T1000 (cell line): ENCODE measurements at places on chromosomes 12 and 14.

DNA sequence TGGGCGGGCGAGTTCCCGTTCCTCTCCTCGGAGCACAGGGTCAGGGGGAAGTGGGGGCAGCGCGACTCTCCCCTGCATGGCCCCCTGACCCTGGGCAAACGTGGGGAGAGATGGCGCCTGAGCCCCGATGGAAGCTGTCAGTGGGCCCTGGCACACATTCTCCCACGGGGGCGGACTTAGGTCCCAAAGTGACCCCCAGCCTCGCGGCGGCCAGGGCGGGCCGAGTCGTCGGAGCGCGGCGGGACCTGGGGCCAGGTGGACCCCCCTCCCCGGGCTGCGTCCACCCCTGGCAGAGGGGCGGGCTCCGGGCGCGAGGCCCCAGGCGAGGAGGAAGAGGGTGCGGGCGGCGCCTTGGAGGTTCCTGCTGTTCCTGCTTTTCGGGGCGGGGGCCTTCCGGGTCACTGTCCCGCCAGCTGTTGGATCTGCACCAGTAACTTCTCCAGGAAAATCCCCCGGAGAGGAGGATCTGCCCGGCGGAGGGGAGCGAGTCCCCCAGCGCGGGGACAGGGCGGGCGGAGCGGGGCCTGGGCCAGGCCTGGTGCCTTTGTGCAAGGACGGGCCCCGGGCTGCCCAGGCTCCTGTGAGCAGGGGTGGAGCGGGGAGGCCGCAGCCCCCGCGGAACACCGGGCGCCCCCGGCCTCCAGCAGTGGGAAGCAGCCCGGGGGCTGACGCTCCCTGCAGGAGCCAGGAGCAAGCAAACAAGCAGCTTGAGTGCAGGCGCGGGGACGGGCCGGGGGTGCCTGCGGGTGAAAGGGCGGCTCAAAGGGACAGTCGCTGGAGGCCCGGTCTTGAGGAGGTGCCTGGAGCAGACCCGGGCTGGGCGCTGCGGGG lies 15.3 kb downstream of the TNFAIP2 start:
- DNase-seq = no peak

DNA sequence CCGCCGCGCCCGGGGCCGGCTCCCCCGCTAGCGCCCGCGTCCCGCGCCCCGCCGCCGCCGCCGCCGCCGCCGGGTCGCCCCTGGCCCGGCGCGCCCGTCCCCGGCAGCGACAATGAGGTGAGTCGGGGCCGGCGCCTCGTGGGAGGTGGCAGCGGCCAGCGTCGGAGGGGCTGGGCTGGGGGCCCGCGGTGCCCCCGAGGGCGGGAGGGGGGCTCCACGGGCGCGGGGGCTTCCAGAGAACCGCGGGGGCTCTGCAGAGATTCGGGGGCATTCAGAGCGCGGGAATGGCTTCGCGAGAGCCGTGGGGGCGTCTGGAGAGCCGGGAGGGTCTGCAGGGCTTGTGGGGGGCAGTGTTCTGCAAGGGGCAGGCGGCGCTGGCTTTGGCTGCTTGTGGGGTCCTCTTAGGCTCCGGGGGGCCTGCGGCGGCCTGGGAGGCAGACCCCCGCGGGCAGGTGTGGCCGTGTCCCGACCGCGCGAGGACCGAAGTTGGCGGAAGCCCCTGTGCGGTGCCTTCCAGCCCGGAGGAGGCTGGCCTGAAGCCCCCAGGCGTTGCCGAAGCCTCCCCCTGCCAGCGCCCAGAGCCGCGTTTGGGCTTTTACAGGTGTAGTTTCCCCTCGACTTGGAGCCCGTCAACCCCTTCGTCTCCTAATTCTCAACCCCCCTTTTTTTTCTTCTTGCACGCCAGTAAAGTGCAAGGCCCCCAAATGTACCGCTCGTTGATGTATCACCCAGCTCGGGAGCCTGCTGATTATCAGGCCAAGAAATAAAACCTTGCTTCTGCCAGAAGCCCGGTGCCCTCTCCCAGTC lies 93.1 kb upstream of the EVL start:
- no peak for DNase-seq

DNA sequence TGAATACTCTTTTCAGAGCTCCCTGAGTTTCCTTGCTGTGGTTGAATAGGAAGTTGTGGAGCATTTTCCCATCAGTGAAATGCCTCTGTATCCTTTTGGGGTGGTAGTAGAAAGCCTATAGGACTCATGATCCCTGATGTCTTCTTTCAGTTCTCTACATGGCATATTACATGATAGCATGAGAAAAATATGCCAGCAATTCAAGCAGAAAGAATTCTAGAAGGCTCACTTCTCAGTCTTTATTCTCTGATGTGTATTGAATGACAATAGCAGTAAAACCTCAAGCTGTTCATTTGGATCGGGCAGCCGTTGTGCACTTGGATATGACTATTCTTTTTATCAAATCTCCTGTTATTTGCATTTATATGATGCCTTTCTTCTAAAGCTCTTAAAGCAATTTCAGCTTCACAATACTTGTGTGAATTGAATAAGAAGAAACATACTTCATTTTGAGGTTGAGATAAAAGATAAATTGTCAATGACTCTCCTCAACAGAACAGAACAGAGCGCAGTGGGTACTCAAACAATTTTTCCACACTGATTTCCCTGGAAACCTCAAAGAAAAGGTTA lies 251.5 kb upstream of the FBXO33 start:
- DNase-seq = no peak

DNA sequence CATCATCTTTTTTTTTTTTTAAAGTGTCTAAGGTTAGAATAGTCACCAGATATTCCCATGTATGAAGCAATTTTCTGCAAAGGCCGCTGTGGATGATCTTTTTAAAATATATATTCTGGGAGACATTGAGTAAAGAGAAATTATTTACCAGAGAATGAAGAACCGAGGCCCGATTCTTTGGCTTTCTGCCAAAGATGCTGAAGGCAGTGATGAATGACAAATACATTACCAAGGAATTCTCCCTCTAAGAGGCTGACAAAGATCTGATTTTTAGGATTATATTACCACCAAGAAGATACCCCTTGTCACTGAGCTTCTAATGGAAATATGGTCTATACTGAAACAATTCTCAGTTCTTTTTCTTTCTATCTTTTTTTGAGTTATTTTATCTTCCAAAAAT lies 336.8 kb downstream of the NAV3 start:
- no peak for DNase-seq

DNA sequence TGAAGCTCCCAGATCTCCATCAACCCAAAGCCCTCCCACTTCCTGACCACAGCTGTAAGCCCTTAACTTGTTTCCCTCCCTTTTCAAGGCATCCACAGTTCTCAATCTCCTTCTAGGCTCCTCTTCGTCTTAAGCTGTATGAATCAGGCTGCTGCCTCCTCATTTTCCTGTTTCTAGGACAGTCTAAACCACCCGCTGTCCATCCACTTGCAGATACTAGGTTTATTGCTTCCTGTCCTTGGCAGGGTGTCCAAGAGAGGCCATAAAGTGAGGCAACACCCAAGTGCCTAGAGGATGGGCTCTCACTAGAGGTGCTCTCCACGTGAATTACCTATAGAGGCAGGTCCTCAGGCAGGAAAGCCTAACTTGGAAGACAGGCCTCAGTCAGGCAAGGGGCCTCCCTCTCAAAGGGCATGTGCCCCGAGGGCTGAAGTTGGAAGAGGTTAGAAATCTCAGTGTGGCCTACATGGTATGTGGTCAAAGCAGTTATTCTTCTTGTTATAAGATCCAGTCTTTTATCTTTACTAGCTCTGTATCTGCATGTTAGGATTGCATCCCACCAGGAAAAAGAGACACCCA lies 8.8 kb upstream of the TMEM106C start:
- DNase-seq = no peak

DNA sequence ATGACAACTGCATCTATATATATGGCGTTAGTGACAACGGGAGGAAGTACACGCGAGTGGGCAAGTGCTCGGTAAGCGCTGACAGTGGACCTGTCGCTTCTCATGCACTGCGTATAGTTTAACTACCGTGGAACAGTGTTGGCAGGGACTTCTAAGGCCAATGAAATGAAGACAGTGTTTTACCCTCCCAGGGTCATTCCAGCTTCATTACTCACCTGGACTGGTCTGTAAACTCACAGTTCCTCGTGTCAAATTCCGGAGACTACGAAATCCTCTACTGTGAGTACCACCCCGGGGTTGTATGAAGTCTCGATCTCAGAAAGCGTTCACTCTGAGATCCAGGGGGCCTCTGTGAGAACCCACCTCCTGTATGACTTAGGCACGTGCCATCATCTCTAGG lies 129.2 kb upstream of the EVL start:
- DNase-seq = no peak

GRCh38 chr14:79464468-79464867 lies 746.8 kb downstream of the DIO2 start:
- no peak for DNase-seq

- DNase-seq = no peak
These were observed 158.2 kb upstream of the NTF3 start for GRCh38 chr12:5273709-5274108.

- no peak for DNase-seq
These were observed 451.8 kb upstream of the TBX3 start for GRCh38 chr12:115135800-115136211.

- DNase-seq = no peak
These were observed 18.9 kb upstream of the DIABLO start for GRCh38 chr12:122244565-122245371.

DNA sequence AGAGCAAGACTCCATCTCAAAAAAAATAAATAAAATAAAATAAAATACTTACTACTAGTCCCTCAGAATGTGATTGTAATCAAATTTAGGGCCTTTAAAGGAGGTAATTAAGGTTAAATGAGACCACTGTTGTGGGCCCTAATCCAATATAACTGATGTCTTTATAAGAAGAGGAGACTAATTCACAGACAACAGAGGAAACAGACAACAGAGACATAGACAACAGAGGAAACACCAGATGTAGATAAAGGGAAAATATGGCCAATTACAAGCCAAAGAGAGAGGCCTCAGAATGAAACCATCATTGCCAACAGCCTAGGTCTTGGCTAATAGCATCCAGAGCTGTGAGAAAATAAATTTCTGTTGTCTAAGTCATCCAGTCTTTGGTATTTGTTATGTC lies 669.0 kb upstream of the FOXG1 start:
- no peak for DNase-seq

GRCh38 chr12:74170645-74171477 lies 366.8 kb upstream of the ATXN7L3B start:
- no peak for DNase-seq

DNA sequence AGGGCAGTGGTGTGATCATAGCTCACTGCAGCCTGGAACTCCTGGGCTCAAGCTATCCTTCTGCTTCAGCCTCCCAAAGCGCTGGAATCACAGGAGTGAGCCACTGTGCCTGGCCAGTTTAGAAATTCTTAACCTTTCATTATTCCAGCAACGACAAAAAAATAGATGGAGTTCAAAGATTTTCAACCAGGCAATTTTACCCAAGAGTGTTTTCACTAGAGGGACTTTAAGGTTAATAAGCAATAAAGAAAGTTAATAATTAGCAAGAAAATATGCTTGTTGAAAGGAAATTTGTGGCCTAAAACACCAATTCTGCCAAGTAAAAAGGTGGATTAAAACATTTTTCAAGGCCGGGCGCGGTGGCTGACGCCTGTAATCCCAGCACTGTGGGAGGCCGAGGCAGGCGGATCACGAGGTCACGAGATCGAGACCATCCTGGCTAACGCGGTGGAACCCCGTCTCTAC lies 14.8 kb downstream of the CDKL1 start:
- no peak for DNase-seq
